HTR-8/SVneo (cell line): ENCODE measurements at places on chromosomes 5 and 9.

- DNase-seq, result no peak
These were observed 15.9 kb downstream of the NINJ1 start for GRCh38 chr9:93117924-93118862.

DNA sequence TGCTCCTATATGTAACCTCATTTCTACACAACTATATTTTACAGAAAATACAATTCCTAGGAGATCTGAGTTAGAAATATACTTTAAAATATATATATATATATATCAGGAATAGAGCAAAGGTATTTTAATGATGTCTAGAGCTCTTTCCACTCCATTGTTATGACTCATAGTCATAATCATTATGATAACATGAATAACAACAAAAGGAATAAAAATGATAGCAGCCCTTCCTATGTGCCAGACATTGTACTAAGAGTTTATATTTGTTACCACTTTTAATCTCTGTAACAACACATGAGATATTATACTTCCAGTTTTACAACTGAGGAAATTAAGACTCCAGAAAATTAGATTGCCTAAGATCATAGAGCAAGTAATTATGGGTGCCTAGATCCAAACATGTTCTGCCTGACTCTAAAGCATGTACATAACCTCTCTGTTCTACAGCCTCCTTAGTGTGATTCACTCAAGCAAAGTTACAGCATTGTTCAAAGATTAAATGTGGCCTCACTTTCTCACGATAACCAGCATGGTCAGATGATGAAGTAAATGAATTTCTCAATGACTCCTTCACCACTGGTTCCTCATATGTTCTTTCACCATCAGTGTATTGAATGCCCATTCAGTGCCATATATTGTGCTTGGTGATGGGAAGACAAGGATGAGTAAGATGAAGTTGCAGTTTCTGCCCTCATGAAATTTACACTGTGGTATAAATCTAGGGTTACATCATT lies 452.1 kb downstream of the EFNA5 start:
- DNase-seq, result no peak

GRCh38 chr5:139651853-139652787 lies 4.0 kb downstream of the CXXC5 start:
- peak; percentile 70 for DNase-seq

GRCh38 chr5:125293726-125294125 lies 547.3 kb upstream of the ZNF608 start:
- no peak for DNase-seq

DNA sequence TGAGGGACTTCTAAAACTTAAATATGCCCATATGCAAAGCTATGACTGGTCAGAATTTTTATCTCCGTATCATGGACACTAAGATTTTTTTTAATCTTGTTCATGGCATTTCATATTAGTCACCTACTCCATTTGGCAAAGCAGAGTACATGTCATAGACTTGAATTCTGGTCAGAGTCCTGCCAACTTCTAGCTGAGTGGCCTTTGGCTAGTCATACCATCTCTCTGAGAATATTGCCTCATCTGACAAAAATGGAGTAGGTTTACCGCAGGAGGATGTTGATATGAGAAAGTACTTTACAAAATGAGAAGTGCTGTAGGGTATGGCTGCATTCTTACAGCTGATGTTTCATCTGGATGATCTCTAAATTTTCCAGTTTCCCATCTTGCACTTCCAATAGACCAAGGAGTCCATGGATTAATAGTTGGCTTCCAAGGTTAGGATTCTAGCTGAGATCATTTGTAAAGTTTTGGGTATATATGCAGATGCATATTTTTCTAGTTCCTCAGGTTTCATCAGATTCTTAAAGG lies 150.8 kb upstream of the NR3C1 start:
- DNase-seq, result peak; percentile 31

GRCh38 chr9:88738709-88739108 lies 203.7 kb downstream of the NXNL2 start:
- DNase-seq, result no peak

GRCh38 chr9:109311731-109312130 lies 9.1 kb downstream of the EPB41L4B start:
- no peak for DNase-seq

DNA sequence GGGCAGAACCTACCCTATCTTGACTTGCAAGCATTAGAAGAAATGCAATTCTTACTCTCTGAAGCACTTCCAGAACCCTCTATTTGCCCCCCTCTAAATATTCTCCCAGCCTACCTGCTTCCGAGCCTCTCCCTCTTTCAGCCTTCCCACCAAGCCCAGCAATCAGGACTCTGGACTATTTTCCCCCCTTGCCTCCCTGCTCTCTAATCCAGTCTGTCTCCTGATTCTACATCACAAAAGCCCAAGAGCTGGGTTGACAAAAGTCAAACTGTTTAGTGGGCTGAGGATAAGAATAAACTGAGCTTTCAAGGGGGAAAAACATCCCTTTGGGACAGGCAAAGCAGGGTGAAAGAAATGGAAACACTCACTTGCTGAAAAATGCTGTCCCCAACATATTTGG lies 123.2 kb upstream of the KIF2A start:
- no peak for DNase-seq
